ENCODE measurements at places on chromosomes 12 and 14.

DNA sequence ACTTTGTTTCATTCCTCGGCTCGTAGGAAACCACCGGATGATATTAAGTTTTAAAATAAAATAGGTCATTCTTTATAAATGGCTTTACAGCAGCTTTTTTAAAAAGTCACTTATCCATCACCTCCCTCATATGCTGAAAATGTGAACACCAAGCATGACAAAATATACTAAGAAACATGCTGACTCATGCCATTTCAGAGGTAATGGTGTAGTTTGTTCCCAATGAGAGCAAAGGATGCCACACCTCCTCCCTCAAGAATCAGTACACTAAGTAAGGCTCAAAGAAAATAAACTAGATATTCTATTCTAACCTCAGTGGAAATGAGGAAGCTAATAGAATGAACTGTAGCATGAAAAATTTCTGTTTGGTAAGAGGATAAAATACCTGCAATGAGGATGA is 5.5 kb upstream of the DIO2 start:
- DNase-seq = no peak

GRCh38 chr12:12051668-12052067 is 19.1 kb upstream of the BCL2L14 start:
- DNase-seq = no peak

- no peak for DNase-seq
Observed at GRCh38 chr14:24798911-24799462, 165.0 kb upstream of the GZMB start.

DNA sequence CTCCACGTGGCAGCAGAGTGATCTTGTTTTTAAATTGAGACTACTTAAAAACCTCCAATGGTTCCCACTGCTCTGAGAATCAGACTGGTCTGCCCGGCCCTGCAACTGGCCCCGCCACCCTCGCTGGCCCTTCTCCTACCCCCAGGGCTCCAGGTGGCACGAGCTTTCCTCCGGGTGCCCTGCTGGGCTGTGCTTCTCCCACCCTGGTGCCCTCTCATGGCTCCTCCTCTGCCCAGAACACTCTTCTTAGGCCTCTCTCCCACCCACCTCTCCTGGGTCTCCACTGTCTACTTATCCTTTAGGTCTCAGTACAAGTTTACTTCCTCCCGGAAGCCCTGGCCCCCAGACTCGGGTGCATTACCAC is 26.5 kb downstream of the CCDC92 start:
- DNase-seq = no peak

DNA sequence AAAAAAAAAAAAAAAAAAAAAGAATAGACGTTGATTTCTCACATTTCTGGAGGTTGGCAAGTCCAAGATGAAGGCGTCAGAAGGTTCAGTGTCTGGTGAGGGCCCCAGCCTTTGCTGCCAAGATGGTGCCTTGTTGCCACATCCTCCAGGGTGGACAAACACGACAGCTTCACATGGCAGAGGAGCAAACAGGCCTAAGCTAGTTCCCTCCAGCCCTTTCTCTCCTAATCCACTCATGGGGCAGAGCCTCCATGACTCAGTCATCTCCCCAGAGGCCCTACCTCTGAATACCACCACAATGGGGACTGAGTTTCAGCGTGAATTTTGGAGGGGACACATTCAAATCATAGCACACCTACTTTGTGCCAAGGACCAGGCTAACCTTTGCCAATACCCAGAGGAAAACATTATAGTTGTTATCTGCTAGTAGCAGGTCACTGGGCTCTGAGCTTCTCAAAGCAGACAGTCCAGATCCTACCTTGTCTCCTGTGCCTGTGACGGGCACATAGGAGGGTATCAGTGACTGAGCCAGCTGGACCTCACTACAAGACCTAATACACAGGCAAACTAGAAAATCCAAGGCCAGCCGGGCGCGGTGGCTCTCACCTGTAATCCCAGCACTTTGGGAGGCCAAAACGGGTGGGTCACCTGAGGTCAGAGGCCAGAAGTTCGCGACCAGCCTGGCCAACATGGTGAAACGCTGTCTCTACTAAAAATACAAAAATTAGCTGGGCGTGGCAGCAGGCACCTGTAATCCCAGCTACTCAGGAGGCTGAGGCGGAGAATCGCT is 10.5 kb upstream of the BCL11B start:
- no peak for DNase-seq

DNA sequence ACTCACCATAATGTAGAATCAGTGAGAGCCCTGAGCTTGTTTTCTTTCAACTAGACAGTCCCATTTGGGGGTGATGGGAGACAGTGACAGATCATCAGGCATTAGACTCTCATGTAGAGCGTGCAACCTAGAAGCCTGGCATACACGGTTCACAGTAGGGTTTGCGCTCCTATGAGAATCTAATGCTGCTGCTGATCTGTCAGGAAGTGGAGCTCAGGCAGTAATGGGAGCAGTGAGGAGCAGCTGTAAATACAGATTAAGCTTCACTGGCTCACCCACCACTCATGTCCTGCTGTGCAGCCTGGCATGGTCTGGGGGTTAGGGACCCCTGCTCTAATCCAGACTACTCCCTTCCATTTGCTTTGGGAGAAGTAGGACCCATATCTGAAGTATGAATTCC is 55.6 kb downstream of the FNTB start:
- DNase-seq = no peak

DNA sequence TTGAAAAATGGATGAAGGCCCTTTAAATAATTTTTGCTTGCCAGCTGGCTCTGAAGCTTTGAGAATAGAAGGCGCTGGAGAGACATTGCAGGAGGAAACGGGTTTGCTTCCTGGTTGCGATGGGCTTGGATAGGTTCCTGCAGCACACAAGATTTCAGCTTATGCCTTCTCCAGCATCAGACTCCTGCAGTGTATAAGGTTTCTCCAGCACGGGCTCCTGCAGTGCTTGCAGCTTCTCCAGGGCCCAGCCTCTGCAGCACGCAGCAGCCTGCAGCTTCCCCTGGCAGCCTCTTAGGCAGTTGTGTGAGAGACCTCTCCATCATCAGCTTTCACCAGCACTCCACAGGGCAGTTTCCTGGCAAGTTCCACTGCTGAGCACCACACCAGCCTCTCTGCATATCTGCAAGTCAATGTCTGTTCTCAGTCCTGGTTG is 78.7 kb upstream of the ZDHHC17 start:
- no peak for DNase-seq

GRCh38 chr12:20436316-20436715 is 68.0 kb downstream of the PDE3A start:
- DNase-seq = no peak

DNA sequence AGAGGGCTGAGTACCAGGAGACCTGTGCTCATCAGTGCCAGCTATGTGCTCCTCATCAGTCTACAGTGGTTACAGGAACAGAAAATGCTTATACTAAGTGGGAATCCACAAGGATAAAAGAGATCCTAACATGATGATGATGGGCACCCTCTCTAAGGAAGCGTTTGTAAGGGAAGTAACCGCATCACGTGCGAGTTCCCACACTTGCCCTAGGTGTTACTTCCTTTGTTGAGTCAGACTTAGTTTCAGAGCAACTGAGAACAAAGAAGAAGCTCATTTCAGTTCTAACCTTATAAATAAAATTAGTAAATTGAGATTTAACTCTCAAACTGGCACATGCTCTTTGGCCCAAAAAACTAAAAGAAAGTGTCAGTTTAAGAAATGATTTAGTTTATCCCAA is 956.4 kb upstream of the TMEM132C start:
- DNase-seq = no peak

GRCh38 chr12:5511644-5512600 is 80.0 kb downstream of the NTF3 start:
- no peak for DNase-seq

DNA sequence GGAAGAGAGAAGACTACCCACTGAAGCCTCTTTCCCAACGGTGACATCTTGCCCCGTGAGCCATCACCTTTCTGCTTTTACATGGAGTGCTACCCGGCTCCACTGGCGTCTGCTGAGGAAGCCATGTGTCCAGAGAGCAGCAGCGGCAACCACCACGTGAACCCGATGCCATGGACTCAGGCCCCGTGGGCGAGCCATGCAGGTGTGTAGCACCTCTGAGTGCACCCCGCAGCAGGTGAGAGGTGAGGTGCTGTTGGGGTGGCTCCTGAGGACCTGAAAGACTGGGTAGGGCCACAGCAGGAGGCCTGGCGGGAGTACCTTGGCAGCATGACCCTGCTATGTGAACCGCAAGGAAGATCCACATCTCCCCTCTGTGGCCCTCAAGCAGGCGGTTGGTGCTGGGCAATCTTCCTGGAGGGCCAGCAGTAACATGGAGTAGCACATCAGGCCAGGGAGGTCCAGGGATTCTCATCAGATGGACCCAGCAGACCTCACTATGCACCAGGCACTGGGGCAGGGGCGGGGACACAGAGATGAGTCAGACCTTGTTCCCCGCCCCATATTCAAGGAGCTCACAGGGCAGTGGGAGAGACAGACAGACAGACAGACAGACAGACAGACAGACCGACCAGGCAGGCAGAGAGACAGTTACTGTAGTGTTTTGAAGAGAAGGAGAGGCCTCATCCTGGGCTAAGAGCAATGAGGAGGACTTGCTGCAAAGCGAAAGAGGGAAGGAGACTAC is 129.6 kb downstream of the PAPOLA start:
- DNase-seq = no peak

GRCh38 chr12:46916796-46917419 is 91.1 kb upstream of the SLC38A4 start:
- no peak for DNase-seq

DNA sequence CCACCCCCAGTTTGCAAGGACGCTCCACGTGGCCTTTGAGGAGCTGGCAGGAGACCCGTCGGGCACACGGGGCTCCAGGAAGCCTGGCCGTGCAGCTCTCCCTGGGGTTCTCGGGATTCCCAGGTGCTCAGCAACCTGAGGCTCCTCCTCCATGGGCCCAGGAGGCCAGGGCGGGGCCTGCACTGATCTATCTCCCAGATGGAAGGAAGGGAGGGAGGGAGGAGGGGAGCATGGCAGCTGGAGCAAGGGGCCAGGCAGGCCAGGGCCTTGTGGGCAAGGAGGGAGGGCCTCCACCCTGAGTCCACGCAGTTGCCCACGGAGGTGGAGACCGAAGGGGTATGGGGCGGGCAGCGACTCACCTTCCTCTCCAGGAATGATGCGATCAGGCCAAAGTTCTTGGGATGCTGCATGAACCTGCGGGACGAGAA is 127.3 kb downstream of the RFLNA start:
- no peak for DNase-seq

DNA sequence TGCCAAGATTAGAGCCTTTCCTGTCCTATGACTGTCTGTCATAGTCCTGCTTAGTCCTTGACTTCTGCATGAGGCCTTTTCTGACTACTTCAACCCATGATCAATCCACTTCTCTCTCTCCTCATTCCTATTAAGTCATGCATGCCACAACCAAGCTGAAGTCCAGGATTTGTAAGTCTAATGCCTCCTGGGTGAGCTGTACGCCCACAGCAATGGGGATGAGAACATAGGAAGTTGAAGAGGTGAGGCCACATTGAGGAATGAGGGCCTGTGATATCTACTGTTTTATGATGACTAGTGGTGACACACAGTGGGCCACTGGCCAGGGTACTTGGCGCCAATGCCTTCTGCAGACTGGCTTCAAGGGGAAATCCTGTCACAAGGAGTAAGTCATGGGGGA is 994.1 kb upstream of the TMEM132C start:
- DNase-seq = no peak

- DNase-seq = no peak
Observed at GRCh38 chr12:3671330-3672112, 81.4 kb downstream of the CRACR2A start.

- DNase-seq = no peak
Observed at GRCh38 chr12:76123259-76124212, 39.1 kb upstream of the NAP1L1 start.

- DNase-seq = no peak
Observed at GRCh38 chr12:76704693-76705092, 59.2 kb upstream of the ZDHHC17 start.

- no peak for DNase-seq
Observed at GRCh38 chr12:129696926-129697325, 206.9 kb downstream of the TMEM132D start.

All from activated CD4-positive, CD25-positive, alpha-beta regulatory T cell (primary cell).